ACHN (cell line): ENCODE measurements at places on chromosomes 2 and 18.

- no peak for DNase-seq
Observed at GRCh38 chr2:163600801-163601200, 135.0 kb downstream of the FIGN start.

DNA sequence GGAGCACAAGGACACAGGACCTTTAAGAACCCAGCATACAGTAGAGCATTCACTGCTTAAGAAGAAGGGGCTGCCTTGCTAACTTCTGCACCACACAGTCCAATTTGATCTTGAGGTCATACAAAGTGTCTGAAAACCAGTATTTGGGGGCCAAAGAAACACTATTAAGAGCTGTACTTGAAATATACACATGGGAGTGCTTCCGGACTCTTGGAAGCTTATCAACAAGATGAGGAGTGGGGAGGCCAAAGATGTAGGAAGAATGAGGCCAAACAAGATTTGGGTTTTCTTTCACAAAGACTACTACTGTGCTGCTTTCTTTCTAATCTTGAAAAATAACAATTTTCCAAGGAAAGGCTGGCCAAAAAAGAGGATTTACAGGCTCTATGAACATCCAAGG lies 24.8 kb upstream of the MALL start:
- no peak for DNase-seq

GRCh38 chr2:190050001-190050400 lies 12.5 kb downstream of the MSTN start:
- DNase-seq = no peak

DNA sequence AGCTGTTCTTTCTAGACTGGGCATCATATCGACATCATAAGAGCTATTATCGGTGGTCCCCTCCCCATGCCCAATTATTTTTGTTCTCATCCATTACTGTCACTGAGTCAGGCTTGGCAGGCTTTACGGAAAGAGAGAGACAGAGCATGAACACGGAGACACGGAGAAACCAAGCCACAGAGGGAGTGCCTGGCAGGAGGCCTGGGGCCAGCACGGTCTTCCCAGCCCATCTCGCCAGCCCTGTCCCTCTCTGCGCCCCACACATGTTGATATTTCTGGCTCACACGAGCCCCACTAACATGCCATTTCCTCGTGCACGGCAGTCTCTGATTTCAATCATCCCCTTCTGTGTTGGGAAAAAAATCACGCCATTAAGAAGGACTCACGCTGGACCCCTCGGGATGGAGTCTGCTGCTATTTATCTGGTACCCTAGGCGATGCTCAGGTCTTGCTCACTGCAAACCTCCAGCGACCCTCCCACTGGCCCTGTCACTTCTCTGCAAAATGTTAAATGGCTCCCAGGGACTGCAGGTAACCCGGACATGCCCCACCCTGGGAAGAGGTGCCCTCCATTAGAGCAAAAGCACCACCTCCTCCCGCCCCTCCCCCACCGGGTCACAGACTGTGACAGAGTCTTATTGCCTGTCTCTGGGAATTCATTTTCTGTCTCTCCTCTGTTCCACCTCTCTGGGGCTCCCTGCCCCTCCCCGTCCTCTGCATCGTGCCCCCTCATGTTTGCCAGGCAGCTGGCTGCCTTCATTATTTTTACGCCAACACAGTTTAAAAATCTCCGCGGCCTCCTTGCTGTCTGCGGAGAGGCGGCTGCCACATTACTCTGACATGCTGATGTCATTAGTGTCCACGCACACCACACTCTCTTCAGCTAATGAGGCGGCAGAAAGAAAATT lies 40.1 kb upstream of the GBX2 start:
- no peak for DNase-seq

DNA sequence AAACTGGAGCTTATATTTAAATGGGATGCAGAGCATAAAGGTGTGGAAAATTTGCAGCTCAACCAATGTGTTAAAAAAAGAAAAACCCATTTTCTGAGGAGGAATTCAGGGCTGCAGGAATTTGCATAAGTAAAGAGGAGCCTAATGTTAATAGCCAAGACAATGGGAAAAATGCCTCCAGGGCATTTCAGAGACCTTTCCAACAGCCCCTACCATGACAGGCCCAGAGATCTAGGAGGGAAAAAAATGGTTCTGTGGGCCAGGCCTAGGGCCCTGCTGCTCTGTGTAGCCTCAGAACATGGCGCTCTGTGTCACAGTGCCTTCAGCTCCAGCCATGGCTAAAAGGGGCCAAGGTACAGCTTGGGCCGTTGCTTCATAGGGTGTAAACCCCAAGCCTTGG lies 719.7 kb upstream of the ACVR2A start:
- no peak for DNase-seq
